ENCODE measurements at places on chromosomes 5 and 9.
A peak's percentile ranks its signal among the peaks of the same experiment; 100 is the strongest.

- DNase-seq: no peak
Observed at GRCh38 chr5:141182248-141182647, at the start of gene PCDHB16. PCDHB16 (plus strand) TSS chr5:141182387; CDS start chr5:141182560, 173 bp downstream.

DNA sequence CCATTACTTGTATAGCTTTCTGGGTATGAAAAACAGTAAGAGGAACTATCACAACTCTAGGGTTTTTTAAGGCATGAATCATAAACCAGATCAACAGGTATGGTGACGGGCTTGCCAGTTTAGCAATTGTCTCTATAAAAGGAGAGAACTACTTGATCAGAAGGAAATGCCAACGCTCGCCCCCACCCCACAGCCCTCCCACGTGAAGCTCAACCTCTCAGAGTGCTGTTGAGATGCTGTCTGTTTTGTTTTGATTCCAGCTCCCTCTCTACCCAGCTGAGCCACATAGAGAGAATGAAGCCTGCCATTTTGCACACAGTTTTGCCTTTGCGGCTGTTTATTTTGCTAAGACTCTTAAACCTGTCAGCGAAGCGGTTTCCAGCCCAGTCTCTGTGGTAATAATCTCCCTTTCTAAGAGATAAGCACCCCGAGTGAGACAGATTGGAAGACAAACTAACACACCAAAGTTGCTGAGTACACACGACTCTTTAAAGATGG, 257.9 kb upstream of the ANKRD55 start:
- DNase-seq: no peak

DNA sequence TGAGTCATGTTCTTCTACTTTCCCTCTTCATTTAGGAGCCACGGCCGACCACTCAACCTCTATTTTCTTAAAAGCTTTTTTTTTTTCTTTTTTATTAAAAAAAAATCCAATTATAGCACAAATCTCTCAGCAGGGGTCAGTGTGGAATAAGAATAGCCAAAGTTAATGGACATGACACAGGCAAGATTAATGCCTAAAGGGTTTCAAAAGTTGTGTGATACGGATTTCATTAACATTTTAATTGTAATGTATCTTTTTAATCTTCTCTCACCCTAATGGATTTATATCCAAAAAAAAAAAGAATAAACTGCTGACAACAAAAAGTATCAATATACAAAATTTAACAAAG, 5.4 kb downstream of the NACC2 start:
- no peak for DNase-seq

DNA sequence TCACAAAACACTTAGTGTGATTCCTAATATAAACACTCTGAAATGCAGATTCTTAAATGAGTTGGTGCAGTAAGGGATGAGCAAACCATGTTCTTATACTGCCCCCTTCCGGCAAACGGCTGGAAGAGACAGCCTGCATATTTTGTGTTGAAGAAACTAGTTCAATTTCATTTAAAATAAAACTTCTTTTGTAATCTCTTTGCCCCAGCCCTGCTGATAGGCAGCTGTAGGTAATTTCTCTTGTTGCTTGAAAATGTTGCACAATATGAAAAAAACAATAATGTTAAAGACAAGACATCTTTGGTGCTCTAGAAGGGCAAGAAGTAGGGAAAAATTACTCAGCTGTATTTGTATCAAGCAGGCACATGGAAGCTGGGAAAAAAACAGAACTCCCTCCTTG, 89.7 kb upstream of the CCNG1 start:
- DNase-seq: peak; percentile 64

DNA sequence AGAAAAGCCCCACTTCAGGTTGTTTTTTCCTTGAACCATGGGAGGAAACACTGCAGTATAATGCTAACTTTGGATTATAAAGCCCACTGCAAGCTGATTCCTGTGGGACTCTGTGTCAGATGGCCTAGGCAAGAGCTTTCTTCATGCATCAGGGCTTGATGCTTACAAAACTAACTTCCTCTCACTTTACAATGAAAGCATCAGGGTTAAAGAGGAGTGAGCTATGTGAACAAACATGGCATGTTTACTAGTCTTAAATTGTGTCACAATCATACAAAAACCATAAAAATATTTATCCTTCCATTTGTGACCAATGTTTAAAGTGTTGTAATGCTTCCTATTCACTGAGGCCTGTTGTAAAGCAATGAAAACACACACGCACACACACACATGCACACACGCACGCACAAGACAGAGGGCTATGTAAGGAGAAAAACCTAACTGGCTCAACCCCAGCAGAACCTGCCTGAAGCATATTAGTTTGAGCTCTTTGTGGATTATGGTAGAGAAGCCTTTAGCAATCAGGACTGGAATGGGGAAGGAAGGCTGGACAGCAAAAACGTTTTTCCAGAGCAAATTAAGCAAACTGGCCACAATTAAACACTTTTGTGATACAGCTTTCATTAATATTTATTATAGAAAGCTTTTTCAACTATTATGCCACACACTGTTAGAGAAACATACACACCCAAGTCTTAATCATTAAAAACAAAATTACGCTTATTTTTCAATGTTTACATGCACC, 122.2 kb downstream of the AUH start:
- DNase-seq: peak; percentile 11

GRCh38 chr5:86748538-86749105, 130.9 kb downstream of the COX7C start:
- no peak for DNase-seq

GRCh38 chr5:33743099-33743498, 148.7 kb downstream of the ADAMTS12 start:
- DNase-seq: no peak

DNA sequence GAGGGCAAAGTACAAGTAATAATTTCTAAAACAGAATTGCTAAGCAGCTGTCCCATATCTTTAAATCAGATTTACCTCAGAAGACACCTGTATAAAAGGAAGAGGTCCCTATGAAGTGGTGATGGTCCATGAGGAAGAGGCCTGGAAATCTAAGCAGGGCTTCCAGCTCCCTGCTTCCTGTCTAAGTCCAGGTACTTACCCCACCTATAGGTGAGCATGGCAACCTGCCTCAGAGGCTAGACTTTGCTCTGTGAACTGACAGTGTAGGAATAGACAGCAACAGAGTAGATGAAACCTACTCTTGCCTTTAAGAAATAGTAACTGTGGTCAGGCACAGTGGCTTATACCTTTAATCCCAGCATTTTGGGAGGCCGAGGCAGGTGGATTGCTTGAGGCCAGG, 55.8 kb upstream of the ARRDC3 start:
- no peak for DNase-seq

- no peak for DNase-seq
Observed at GRCh38 chr9:34400275-34400674, 23.6 kb upstream of the MYORG start.

DNA sequence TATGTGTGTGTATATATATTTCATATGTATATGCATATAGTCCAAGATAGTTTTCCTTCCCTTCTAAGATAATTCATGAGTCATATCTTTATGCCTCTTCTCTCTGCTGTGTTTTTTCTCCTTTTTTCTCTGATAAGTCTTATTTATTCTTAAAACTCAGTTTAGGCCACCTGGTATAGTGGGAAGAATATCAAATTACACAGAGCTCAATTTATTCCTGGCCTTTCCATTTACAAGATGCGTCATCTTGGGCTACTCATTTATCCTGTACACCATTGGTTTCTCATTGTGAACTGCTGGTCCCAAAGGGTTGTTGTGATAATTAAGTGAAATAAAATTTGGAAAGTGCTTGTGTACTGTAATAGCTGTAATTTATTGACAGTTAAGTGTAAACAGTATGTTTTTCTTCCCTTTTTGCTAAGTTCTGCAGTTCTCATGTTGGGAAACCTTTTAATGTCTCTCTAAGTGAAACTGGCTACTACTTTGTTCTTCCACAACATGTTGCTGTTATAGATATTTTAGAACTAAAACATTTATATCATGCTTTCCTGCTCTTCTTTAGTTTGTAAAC, 19.4 kb downstream of the CCDC171 start:
- no peak for DNase-seq

DNA sequence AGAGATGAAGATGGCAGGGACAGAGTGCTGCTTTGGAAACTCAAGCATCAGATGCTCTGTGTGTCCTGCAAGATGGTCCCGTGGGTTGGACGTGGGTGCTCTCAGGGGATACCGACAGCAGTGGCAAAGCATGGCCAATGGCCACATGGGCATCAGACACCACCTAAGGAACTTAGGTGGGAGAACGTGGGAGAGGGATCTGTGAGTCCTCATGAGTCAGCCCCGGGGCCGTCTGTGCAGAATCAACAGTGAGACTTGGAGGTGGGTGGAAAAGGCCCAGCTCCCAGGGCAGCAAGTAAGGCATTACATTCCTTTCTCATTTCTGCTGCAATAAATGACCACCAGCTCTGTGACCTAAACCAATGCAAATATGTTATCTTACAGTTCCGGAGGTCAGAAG, 77.0 kb downstream of the RAD23B start:
- DNase-seq: no peak

DNA sequence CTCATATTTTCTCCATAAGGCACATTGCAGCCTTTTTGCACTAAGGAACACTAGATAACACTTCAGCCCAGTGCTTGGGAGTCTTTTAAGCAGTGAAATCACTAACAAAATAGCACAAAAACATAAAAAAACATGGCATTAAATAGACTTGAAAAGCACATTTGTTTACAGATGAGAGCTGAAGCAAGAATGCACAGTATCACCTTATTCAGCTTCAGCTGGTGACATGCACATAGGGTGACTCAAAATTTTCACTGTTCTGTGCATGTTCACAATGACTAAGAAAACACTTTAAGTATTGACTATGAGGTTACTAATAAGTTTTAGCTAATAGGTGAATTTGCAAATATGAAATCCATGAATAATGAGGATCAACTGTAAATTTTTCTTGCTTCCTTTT, 293.9 kb upstream of the TARS1 start:
- no peak for DNase-seq

DNA sequence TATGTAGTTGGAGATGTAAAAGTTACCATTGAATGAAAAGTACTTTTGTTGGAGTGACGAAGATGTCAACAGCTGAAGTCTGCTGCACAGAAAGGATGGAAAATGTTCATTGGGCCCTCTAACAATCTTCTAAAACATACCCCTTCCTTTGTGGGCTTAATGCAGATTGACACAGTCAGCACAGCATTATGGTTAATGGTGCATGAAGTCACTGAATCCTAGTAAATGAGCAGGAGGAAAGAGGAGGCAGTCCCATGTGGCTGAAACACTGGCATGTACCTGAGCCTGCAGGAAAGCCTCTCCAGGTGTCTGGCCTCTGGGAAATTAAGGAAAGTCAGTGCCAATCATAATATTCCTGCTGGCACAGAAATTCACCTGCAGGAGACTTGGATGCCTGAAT, 153.8 kb downstream of the ARL15 start:
- DNase-seq: no peak

GRCh38 chr5:132233081-132233480, 5.4 kb upstream of the P4HA2 start:
- DNase-seq: no peak

DNA sequence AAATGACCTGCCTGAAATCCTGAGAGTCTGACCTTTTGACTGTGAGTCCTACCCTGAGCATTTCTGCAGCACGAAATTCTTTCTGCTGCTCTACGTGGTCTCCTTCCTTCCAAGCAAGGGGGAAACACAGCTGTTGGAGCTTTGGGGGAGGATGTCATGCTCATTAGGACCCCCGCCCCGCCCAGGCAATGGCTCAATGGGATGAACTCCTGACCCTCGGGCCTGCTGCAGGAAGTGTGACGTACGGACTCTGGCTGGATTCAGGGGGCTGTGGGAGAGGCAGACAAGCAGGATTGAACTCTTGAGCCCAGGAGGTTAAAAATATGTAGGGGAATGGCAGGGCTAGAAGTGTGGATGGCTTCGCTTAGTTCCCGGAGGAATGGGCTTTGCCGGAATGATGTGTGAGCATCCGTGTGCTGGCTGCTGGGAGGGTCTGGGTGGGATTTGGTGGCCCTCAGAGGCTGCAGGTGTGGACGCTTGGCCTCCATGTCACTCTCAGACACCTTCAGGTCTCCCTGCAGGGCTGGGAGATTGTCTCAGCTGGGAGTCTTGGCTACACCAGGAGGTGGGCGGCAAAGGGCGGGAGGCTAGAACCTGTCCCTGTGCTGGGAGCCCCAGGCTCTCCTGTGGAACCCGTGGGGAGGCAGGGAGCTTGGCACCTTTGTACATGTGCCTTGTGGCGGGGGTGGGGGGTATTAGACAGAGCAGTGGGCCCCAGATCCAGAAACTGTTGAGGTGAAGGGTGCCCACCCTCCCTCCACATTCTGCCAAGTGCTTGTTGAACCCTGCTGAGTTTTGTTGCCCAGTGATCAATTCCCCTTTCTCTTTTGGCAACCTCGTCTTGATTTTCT, 26.3 kb downstream of the STC2 start:
- no peak for DNase-seq

GRCh38 chr9:68741704-68742332, 36.8 kb downstream of the PIP5K1B start:
- no peak for DNase-seq

DNA sequence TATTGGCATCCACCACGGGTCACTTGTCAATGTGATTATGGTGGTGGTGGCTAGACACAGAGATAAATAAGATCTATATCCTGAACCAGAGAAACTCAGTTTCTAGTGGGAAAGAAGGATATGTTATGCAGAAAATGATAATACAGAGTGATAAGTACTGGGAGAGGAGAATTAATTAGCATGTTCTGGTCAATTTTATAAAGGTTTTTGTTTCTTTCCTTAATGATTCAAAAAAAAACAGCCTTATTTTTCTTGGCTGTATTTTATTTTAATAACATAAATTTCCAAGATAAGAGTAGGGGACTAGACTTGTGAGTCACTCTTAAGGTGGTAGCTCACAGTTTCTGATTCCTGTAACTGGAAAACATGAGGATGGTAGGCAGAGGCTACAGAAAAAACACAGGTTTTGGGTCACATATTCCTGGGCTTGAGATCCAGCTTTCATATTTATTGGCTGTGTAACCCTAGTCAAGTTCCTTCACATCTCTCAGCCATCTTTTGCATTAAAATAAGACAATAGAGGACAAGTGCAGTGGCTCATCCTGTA, 350.3 kb upstream of the RPS23 start:
- DNase-seq: no peak

DNA sequence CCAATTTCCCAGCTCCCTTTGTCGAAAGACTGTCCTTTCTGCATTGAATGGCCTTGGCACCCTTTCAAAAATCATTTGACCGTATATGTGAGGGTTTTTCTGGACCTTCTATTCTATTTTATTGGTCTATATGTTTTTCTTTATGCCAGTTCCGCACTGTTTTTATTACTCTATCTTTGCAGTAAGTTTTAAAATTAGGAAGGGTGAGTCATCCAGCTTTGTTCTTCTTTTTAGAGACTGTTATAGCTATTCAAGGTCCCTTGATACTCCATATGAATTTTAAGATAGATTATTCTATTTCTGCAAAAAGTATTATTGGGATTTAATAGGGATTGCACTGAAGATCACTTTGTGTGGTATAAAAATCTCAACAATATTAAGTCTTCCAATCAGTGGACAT, 44.2 kb upstream of the STARD4 start:
- peak; percentile 78 for DNase-seq

GRCh38 chr5:166062094-166062493, 2229.4 kb upstream of the WWC1 start:
- no peak for DNase-seq
